Right lung (tissue), 10 donors: ENCODE measurements at places on chromosomes 16 and 17. TPM values are rescaled to one million over a fixed set of nuclear protein-coding genes. Genes with fewer than 3 reads are reported as not detected.

- no peak for DNase-seq
These were observed 2.3 kb upstream of the PAQR4 start for GRCh38 chr16:2966808-2967191.

DNA sequence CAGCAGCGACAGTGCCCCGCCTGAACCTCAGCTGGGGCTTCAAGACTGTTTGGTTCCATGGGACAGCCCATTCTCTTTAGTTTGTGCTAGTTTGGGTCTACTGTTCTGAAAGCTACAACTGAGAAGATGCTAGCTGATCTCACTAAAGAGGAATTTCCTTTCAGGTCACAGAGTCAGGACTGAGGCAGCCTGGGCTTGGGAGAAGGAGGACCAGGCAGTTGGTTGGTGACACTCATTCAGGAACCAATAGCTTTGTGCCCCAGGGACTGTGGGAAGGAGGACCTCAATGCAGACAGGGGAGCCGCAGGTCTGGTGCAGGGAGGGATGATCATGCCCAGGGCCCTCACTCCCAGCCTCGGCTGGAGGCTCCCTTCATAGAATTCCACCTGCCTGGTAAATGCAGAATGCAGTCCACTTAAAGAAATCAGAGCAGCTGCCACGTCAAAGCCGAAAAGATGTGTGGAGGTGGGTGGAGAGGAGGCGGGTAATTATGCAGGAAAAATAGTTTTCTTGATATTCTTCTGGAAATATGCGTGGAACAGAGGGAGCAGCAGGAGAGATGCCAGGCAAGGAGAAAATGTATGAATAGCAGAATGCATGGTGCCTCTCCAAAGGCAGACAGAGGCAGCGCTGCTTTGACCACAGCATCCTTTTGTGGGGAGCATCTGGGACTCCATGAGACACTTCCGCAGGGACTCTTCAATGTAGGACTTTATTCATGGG, 32.6 kb upstream of the ZFP90 start:
- no peak for DNase-seq

GRCh38 chr16:6266703-6267102, 1065.9 kb upstream of the RBFOX1 start:
- DNase-seq = no peak

DNA sequence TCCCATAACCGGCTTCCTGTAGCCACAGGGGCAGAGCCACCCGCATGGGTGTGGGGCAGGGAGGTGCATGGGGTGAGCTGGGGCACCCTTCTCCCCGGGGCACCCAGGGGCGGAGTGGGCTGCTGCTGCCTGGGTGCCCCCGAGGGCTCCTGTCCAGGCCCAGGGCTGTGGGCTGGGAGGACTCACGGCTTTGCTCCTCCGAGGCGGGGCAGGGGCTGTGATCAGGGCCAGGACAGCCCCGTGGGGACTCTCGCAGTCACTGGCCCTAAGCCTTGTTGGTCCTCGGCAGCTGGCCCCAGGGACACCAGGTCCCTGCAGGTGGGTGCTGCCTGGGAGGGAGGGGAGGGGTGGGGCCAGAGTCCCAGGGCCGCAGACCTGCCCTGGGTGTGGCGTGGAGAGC, 19.7 kb downstream of the CACNA1H start:
- no peak for DNase-seq

DNA sequence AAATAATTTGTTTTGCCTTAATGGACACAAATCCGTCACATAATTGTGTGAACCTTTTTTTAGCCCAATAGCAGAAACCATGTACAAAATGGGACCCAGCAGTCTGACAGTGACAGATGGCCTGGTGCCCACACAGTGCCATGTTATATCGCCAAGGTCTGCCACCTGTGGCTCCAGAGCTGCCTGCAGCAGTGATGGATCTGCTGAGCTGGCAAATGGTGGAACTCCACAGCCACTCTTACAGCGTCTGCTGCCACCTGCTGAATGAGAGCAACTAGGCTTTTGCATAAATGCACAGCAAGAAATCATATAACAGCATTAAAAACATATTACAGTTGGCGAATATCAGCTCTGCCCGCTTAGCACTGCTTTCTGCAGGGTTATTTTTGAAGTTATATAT, 59.4 kb downstream of the NUP93 start:
- DNase-seq = no peak

- no peak for DNase-seq
These were observed 41.3 kb downstream of the ERCC4 start for GRCh38 chr16:13961099-13961811.

GRCh38 chr17:18960803-18961511, 9.0 kb downstream of the SLC5A10 start:
- peak; percentile 46 for DNase-seq

GRCh38 chr17:75490953-75491649, 24.2 kb downstream of the CASKIN2 start:
- no peak for DNase-seq

- DNase-seq = no peak
These were observed 411.7 kb downstream of the HS3ST3B1 start for GRCh38 chr17:14712611-14713021.

- DNase-seq = no peak
These were observed 90.9 kb downstream of the SPAG9 start for GRCh38 chr17:51029568-51030463.

- no peak for DNase-seq
These were observed 11.0 kb upstream of the C16orf74 start for GRCh38 chr16:85761861-85762260.

GRCh38 chr16:17222871-17223401, 247.8 kb downstream of the XYLT1 start:
- DNase-seq = no peak

GRCh38 chr16:7888411-7888810, 555.8 kb downstream of the RBFOX1 start:
- DNase-seq = no peak

GRCh38 chr16:47459603-47460002, 1.3 kb downstream of the ITFG1 start:
- DNase-seq = no peak

GRCh38 chr16:49491771-49492761, 118.5 kb downstream of the C16orf78 start:
- DNase-seq = peak; percentile 23

DNA sequence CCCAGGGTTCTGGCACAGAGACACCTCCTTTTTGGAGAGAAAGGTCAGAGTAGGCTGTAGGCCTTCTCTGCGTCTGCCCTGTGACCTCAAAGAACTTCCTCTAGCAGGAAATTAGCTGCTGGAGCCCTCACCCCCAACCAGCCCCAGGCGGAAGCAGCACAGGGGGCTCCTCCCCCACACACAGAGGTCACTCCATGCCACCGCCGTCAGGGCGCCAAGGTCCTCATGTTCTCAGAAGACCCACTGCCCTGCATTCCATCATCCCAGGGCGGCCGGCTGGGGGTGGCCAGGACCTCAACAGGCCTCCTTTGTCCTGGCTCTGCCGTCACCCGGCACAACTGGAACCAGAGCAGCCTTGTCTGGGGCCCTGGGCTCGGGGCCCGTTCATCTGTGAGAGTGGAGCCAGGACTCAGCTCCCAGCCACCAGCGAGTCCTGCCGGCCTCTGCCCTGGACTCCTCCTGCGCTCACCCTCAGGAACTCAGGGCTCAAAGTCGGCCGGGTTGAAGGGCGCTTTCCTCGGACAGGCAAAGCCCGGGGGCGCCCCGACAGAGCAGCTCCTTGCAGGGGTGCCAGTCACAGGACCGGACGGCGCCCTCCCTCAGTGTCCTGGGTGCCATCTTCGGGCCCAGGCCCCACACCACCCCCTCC, 1.2 kb downstream of the TMC6 start:
- no peak for DNase-seq

GRCh38 chr17:74790161-74791058, 14.3 kb upstream of the NAT9 start:
- no peak for DNase-seq

DNA sequence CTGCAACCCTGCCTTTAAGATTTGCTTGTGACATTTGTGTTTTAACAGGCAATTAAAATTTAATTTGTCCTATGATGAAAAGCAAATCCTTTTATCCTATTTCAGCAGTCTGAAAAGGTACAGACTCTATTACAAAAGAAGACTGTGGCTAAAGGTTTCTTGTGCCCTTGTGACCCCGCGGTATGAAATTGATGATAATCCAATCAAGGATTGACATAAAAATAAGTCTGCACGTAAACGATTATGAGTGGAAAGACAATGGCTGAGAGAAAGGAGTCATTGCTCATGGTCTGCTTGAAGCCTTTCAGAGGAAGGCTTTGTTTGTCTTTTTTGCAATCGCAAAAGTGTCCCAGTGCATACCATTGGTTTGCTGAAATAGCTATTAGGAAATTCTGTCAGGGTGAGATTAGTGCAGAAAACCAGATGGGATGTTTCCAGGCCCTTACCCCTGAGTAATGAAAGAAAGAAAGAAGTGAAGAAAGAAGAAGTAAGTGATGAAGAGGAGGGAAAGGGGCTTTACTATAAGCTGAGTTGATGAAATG, 867.8 kb upstream of the CDH8 start:
- no peak for DNase-seq

DNA sequence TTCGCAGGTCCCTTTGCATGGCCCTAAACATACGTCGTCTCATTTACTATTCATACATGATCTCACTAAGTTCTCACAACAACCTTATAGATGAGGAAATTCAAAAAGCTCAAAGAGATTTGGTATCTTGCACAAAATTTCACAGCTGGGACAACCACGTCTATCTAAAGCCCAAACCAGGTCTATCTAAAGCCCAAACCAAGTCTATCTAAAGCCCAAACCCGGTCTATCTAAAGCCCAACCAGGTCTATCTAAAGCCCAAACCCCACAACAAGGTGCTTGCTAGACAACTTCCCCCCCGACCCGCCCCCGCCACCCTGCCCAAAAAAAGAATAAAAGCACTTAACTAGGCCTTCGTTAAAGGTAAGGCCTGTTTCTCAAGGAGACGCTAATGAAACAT, 174.9 kb downstream of the VPS53 start:
- no peak for DNase-seq

- DNase-seq = no peak
These were observed 61.2 kb downstream of the CLEC16A start for GRCh38 chr16:11005611-11005975.

- DNase-seq = no peak
These were observed 47.1 kb downstream of the TVP23C start for GRCh38 chr17:15516150-15516549.

Gene ITGB3
- polyA plus RNA-seq = 11.9 TPM

Gene HEXIM1
- 37.7 TPM for polyA plus RNA-seq

Gene PHB1
- polyA plus RNA-seq = 172 TPM

Gene SLFN12
- polyA plus RNA-seq = 30.3 TPM

Gene SLC6A2
- polyA plus RNA-seq = not detected

Gene CES1
- polyA plus RNA-seq = 91.7 TPM

Gene IL17C
- polyA plus RNA-seq = not detected

Gene CCDC200
- 16.3 TPM for polyA plus RNA-seq

Gene SPECC1
- polyA plus RNA-seq = 6.5 TPM

Gene MMD
- 25.1 TPM for polyA plus RNA-seq

Gene DRG2
- 42.0 TPM for polyA plus RNA-seq
